ENCODE measurements at places on chromosomes 4 and X. TPM values are rescaled to one million over a fixed set of nuclear protein-coding genes. Genes with fewer than 3 reads are reported as not detected.

Gene PLAC1
- polyA plus RNA-seq: 2.7 TPM

Gene VCX3B
- polyA plus RNA-seq: not detected

Gene NEUROG2
- not detected for polyA plus RNA-seq

Gene MGAT4D
- not detected for polyA plus RNA-seq

Gene SLC9A7
- polyA plus RNA-seq: 2.0 TPM

Gene ADH7
- polyA plus RNA-seq: not detected

Gene BOD1L1
- 11.9 TPM for polyA plus RNA-seq

Gene IRF2
- polyA plus RNA-seq: 17.7 TPM

Gene ZIC3
- not detected for polyA plus RNA-seq

Gene ZCCHC18
- 1.2 TPM for polyA plus RNA-seq

Gene SUV39H1
- polyA plus RNA-seq: 9.1 TPM

Gene TENM3
- polyA plus RNA-seq: 16.1 TPM

Gene GPR173
- 1.2 TPM for polyA plus RNA-seq

Gene EDA2R
- 2.3 TPM for polyA plus RNA-seq

Gene SMIM10
- polyA plus RNA-seq: 3.4 TPM

Gene BEND2
- polyA plus RNA-seq: not detected

Gene NDNF
- 13.6 TPM for polyA plus RNA-seq

Gene ADH1A
- polyA plus RNA-seq: 26.6 TPM

Gene RAB9B
- polyA plus RNA-seq: 1.6 TPM

Gene CENPI
- polyA plus RNA-seq: 0.42 TPM

Gene UGT2B10
- 3.6 TPM for polyA plus RNA-seq

Gene HELQ
- polyA plus RNA-seq: 8.0 TPM

Gene AMTN
- not detected for polyA plus RNA-seq

Gene HTT
- polyA plus RNA-seq: 12.4 TPM

Gene CABS1
- polyA plus RNA-seq: not detected

Gene IGSF1
- polyA plus RNA-seq: 7.1 TPM

Gene MAGEA11
- not detected for polyA plus RNA-seq

Gene CORIN
- polyA plus RNA-seq: 0.13 TPM

Gene NDUFC1
- 198 TPM for polyA plus RNA-seq

Gene NDST4
- polyA plus RNA-seq: 0.29 TPM

Gene ZFP42
- 10.1 TPM for polyA plus RNA-seq

Gene SUPT20HL2
- polyA plus RNA-seq: not detected

Measured in hepatocyte (in vitro differentiated cells).